AG10803 (cell line): ENCODE measurements at places on chromosomes 12 and 14.

- DNase-seq, result peak; percentile 96
Measured at GRCh38 chr14:51448831-51449670, 202.7 kb upstream of the FRMD6 start.

DNA sequence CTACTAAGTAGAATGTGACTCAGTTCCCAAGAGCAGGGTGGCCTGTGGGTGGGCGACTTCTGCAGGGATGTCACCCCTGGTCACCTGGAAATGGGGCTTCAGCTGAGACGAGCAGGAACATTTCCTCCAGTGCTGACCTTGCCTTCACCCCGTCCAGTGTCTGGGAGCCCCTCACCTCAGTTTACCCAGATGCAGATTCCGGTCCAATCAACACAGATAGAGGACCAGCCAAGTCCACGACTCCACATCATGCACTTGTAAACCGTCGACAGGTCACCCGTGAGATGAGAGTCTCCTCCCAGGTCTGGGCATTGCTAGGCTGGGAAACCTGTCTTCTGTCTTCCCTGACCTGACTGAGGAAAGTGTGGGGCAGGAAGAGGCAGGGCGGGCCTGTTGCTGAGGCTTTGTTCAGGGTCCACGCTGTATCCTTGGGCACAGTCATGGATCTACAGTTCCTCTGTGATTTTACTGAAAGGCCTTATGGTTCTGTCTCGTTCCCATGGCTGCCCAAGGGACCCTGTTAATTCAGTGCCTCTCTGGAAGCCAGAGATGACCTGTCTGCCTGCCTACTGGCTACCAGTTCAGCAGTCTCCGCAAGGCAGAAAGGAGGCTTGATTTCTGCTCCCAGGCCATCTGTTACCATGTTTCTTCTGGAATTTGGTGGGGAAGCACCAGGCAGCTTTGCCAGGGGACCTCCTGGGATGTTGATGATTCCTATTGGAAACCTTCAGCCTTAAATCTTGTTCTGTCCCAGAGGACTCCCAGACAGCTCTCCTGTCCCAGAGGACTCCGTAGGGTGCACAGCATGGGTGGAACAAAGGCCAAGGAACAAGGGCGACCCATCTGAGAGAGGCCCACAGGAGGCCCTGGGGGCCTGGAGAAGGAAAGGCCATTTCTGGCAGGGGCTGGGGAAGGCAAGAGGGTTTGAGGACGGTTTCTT, 288.5 kb upstream of the RTL1 start:
- DNase-seq, result no peak

DNA sequence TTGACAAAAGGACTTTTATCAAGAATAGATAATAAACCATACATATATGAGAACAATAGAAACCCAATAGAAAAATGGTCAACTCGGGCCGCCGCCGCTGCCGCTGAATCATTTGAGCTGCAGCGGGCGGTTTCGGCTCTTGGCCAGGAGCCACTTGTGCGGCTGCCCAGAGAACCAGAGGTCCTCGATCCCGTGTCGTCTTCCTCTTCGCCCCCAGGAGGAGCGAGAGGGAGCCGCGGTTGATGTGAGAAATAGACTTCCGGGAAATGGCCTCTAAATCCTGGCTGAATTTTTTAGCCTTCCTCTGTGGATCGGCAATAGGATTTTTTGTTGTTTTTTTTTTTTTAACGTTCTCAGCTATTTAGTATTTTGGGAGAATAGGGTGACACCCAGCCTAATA, 44.8 kb downstream of the CPSF6 start:
- peak; percentile 68 for DNase-seq

DNA sequence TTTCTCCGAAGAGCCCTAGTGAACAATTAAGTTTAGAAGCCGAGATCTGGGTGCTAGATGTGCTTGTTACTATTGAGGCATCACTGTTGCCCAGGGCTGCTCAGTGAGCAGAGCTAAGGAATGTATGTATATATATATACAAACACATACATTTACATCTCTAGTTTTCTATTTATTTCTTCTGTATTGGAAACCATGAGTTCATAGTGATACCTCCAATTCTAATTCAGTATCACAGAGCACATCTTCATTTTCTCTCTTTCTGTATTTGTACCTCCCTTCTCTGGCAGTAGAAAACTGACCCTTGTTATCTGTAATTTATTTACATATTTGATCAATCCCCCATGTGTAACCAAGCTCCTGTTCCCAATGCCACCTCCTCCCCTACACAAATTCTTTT, 40.7 kb upstream of the FUT8 start:
- DNase-seq, result no peak

DNA sequence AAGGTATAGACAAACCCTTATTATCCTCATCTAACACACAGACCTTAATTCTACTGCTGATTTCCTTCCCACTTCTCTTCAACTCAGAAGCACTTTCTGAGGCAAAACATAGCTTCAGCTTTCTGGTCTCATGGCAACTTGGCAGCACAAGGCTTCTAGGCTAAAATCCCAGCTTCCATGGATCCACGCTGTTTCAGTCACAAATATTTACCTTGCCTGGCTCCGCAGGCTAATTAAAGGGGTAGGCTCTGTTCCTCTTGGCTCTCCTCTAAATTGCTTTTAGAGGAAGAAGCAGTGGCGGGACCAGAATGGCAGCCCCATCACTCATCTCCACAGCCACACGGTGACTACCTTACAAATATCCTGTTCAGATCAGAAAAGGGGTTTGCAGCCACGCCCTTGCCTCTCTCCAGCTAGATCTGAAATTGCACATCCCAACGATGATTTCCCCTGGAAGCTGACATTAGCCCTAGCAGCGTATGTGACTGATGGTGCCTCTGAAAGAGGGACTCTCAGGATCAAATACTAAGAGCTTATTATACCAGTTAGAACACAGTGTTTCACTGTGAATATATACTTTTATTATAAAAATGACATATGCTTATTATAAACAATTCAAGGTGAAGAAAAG, 221.5 kb upstream of the NUDT4 start:
- no peak for DNase-seq

DNA sequence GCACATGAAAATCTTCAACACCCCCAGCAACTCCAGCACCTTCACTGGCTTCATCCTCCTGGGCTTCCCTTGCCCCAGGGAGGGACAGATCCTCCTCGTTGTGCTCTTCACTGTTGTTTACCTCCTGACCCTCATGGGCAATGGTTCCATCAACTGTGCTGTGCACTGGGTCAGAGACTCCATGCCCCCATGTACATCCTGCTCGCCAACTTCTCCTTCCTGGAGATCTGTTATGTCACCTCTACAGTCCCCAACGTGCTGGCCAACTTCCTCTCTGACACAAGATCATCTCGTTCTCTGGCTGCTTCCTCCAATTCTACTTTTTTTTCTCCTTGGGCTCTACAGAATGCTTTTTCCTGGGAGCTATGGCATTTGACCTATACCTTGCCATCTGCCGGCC, 11.5 kb upstream of the OR11G2 start:
- no peak for DNase-seq

GRCh38 chr12:95739561-95740313, 50.8 kb downstream of the NTN4 start:
- DNase-seq, result no peak

GRCh38 chr12:123101526-123101925, 49.4 kb downstream of the PITPNM2 start:
- DNase-seq, result no peak

DNA sequence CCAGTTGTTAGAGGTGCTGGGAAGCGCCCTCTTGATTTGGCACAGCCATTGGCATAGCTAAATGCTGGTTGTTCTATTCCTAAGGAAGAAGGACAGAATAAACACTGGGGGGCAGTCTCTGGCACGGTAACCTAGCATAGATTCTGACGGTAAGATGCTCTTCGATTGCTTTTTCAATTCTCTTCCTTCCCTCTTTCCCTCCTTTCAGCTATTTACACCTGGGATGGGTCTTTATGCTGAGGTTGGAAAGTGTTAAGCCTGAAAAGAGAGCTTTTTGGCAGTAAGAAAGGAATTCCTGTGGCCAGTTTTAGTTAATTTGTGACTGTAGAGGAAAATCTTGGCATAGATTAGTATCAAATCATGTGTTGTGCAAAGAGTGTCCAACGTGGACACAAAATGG, 162.8 kb downstream of the SNAPC1 start:
- peak; percentile 34 for DNase-seq

DNA sequence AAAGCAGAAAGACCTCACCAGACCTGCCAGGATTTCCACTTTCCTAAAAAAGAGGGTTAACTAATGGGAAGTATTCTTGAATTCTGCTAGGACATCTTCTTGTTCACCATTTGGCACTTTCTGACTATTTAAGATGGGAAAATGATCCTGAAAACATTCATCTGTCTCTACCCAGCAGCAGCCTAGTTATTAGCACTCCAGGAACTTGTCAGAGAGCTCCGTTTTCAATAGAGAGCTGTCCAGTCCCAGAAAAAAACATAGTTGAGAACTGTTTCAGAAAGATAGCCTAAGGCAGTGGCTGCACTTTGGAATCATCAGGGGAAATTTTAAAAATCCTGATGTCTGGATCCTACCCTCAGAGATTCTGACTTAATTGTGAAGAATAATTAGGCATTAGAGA, 22.1 kb upstream of the CEP83 start:
- DNase-seq, result no peak

GRCh38 chr14:99511421-99512109, 30.4 kb downstream of the CCNK start:
- peak; percentile 62 for DNase-seq

- peak; percentile 74 for DNase-seq
Measured at GRCh38 chr12:27922531-27923139, 49.9 kb downstream of the PTHLH start.

DNA sequence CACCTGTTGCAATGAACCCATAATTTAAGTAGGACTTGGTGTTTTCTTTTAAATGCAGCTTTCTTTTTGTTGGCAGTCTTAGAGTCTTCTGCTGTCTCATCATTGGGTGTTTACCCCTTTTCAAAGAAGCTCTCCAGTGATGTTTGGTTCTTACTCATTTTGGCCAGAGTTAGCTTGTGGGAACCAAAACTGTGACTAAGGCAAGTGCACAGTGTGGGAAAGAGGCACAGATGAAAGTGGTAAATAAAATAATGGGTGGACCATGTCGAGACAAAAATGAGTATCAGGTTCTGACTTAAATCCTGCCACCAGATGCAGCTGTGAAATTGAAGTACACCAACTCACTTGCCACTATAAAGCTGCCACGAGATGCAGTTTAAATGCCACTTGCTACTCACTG, 615.4 kb upstream of the MIS18BP1 start:
- DNase-seq, result no peak

DNA sequence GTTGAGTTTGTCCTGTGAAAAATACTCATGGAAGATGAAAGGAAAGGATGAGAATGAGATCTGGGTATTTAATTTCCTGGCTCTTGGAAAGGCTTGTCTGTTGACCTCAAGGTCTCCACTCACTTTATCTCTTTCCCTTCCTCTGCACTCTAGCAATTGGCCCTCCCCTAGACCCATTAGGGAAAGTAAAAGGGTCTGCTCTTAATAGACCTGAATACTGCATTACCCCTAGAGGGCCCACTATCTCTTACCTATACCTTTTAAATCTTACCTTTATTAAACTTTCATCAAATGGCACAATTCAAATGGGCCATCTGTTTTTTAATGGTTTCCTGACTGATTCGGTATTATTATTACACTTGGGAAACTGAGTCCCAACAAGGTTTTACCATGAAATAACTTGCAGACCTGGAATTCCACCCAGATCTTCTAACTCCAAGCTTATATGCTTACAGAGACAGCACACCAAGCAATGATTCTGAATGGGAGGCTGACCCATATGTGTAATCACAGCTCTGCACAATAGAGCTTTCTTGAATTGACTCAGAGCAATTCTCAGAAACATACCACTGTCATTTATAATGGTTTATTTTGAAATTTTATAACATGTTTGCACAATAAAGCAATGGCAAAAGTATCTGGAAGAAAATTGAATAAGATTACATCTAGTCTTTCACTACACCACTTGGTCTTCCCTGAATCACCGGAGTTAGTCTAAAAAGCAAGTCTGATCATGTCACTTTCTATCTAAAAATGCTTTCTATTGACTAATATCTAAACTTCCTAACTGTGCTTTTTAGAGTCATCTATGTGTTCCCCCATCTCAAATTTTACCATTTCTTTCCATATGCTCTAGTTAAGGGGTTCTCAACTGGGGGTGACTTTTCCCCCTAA, 618.5 kb downstream of the NRXN3 start:
- DNase-seq, result no peak

DNA sequence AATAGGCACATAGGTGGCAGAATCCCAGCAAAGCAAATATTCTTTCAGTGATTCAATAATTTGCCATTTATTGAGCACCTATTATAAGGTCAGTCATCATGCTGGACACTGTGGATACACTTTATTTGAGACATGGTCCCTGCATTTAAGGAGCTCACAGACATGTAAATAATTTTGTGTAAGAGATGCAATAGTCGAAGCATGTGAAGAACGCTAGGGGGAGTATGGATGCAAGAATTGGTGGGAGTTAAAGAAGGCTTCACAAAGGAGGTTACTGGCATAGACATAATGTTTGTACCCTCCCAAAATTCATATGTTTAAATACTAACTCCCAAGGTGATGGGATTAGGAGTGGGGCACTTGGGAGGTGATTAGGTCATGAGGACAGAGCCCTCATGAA, 260.6 kb upstream of the GARIN6 start:
- DNase-seq, result peak; percentile 31

DNA sequence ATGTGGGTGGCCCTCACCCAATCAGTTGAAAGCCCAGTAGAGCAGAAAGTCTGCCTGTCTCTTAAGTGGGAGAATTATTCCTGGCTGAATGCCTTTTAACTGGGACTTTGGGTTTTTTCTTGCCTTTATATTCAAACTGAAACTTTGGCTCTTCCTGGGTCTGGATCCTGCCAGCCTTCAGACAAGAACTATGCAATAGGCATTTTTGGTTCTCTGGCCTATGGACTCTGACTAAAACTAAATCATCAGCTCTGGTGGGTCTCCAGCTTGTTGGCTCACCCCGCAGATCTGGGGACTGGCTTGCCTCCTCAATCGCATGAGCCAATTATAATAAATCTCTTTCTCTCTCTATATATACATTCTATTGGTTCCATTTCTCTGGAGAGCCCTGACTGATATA, 173.0 kb upstream of the IGF1 start:
- no peak for DNase-seq

DNA sequence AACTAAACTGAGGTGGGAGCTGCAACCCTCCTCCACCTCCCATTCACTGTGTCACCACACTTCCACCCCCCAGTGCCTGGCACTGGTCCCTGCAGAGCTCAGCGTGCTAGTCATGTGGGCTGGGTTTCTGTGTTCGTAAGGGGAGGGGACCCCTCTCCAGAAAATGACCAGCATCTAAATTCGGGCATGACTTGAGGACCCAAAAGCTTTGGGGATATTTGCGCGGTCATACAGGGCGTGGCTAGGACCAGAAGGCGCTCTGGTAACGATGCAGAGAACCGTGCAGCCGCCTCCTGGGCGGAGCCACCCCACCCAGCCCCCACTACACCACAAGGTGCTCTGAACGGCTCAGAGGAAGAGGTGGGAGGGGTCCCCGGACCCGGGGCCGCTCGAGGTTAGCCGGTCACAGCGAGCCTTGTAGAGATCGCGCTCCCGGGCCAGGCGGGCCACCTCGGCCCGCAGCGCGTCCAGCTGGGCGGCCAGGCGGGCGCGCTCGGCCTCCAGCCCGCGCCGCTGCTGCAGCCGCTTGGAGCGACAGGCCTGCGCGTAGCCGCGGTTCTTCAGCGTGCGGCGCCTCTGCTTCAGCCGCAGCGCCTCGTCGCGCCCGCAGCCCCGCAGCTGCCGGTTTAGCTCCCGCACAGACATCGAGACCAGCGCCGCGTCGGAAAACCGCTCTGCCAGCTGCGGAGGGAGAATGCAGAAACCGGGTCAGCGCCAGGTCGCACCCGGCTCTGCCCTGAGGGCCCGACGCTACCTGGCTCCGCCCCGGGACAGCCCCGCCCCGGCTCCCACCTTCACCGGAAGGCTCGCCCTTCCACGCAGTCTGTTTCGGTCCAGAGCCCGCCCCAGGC, 9.8 kb downstream of the CPNE6 start:
- DNase-seq, result peak; percentile 8
